ENCODE measurements at places on chromosomes 6 and 20.

DNA sequence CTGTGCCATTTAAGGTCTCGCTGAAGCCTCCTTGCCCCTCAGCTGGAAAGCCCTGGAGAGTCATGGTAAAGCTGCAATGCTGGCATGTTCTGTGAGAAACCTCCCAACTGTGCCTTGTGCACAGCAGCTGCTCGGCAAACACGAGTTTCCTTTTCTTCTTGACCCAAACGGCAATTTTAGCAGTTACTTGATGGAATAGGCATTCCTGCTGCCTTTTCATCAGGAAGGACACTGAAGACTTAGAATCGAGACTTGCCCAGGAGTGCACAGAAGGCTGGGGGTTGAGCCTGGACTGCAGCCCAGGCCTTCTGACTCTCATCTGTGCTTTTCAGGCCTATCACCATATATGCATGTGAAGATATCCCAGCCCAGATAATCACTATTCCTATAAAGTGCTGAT is 28.7 kb upstream of the CLDN20 start:
- DNase-seq, result no peak

GRCh38 chr6:56650191-56650590 is 7.5 kb upstream of the DST start:
- DNase-seq, result no peak

DNA sequence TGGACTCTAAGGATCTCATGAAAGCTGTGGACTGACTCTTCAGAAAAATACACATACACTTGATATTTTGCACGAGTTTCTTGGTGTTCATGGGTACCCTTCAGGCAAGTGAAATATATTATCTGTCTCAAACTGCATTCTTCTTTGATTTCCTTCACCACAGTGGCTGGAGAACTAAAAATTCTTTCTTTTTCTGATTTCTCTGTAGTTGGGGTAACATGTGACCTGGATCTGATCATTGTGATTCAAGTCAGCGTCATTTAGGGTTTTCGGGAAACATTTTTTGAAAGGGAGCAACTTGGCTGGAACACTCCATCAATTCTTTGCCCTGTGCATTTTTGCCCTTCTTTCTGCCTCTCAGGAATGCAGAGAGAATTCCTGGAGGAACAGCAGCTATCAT is 205.8 kb downstream of the OR2B2 start:
- DNase-seq, result no peak

DNA sequence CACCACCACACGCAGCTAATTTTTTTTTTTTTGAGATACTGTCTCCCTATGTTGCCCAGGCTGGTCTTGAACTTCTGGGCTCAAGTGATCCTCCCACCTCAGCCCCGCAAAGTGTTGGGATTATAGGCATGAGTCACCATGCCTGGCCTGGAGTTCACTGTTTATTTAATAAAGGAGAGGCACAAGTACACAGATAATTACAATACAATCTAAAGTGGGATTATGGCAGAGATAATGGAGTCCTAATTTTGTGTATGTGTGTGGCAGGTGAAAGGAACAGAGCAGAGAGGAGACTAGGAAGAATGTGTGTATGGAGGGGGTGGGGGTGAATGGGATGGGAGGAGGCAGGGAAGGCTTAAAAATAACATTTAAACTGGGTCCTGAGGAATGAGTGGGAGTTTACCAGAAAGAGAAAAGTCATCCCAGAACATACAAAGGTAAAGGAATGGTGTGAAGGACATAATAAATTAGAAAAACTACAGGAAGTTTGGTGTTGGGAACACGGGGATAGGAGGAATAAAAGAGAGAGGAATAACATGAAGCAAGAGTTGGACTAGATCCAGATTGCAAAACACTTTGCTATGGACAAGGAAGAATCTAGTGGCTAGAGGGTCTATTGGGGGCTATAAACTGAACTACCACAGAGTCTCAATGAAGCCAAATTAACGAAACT is 4.4 kb downstream of the NCOA5 start:
- no peak for DNase-seq

- DNase-seq, result no peak
These were observed 31.3 kb downstream of the STX11 start for GRCh38 chr6:144181639-144182038.

GRCh38 chr6:148367411-148368024 is 24.9 kb downstream of the SASH1 start:
- no peak for DNase-seq

DNA sequence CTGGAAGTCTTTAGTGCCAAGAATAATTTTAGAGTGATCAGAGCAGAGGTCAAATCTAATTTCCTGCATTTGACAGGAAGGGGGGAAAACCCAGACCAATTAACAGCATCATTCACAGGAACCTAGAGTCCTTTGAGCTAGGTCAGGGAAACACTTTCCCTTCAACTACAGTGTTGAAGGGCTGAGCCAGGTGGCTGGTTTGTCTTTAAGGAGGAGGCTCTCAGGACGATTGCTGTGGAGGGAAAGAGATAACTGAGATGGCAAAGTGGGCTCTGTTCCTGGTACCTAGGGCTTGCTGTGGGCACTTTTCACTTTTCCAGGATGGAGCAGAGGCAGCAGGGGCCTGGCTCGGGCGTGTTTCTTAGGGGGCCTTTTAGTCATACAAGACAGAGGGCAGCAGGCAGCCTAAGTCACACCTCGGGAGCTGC is 111.9 kb downstream of the SCML4 start:
- DNase-seq, result no peak

GRCh38 chr6:4210629-4211419 is 75.4 kb upstream of the ECI2 start:
- DNase-seq, result no peak

DNA sequence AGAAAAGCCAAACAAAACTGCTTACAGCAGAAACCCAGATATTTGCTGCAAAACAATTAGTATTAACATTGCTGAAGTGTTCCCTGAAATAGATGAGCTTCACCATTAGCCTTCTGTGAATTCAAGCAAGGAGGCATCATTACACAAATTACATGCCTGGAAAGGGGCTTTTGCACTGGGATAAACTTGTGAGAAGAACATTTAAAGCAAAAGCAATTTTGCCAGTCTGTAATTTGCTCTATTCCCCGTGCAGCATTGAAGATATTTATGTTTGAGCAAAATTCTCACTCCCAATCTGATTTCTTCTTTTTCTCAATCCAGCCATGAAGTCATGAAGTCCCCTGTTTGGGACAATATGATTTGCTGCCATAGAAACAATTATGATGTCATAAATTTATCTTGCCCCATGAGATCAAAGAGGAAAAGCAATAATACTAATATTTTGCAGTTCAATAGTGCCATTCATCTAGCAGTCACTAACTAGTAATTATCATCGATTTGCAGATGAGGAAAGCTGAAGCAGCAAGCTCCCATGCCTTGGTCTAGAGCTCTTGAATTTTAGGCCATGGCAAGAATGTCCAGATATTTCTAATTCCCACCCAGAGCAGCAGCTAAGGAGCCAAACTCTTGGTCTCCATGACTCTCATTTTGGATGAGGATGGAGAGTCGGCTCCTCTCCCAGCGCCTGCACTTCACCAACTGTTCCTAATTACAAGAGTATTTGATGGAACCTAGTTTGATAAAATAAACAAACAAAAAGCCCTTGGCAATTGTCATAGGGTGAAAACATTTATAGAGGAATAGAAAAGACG is 49.5 kb upstream of the CCN6 start:
- DNase-seq, result no peak

GRCh38 chr6:27007020-27007419 is 240.5 kb upstream of the PRSS16 start:
- DNase-seq, result no peak

DNA sequence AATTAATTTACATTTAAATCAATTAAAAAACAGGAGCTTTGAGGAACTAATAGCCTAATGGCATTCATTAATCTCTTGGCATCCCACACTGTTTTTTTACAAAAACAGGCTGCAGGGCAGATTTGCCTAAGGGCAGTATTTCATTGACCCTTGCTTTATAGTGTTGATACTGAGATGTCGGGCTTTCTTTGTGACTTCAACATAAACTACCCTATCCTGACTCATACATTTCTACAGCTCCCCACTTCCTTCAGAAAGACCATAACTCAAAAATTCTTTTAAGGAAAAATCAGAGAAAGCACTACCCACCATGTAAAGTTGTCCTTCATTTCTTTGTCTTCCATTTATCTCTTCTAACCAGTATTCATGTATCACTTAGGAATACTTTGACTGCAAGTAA is 92.2 kb upstream of the NT5E start:
- no peak for DNase-seq

DNA sequence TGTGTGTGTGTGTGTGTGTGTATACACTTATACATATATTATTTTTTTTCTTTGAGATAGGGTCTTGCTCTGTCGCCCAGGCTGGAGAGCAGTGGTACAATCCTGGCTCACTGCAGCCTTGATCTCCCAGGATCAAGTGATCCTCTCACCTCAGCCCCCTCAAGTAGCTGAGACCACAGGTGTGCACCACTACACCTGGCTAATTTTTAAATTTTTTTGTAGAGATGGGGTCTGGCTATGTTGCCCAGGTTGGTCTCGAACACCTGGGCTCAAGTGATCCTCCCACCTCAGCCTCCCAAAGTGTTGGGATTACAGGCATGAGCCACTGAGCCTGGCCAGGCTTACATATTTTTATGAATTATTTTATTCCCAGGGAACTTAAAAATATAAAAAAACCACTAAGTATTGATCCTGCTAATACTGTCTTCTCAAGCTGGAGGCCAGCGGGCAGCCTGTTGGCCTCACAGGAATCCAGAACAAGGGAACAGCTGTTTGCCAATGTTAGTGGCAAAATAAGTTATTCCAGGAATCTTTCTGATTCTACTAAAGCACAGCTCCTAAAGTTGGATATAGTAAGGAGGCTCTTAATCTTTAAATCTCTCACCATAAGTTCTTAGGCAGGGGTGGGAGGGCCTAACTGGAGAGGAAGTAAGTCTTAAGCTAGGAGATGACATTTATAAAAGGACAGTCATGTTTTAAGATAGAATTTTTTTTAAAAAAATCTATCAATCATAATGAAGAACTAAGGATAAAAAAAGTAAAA is 135.5 kb upstream of the NUP153 start:
- DNase-seq, result no peak

GRCh38 chr6:6688283-6688682 is 99.8 kb downstream of the LY86 start:
- DNase-seq, result no peak

DNA sequence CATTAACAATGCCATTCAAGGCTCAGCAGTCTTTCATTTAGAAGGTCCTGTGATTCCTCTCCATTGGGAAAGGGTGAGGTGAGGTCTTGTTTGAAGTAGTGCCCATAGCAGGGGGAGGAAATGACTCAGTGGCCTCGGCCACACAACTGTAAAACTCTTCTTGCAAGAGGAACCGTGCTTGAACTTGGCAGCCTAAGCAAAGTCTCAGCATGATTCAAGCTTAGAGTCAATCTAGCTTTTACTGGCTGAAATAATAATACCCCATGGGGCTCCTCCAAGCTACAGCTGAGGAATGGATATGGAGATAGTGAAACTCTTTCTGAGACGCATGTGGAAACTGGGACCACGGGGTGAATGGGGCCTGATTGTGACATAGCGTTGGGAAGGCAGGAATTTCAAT is 428.2 kb downstream of the BMP2 start:
- no peak for DNase-seq

DNA sequence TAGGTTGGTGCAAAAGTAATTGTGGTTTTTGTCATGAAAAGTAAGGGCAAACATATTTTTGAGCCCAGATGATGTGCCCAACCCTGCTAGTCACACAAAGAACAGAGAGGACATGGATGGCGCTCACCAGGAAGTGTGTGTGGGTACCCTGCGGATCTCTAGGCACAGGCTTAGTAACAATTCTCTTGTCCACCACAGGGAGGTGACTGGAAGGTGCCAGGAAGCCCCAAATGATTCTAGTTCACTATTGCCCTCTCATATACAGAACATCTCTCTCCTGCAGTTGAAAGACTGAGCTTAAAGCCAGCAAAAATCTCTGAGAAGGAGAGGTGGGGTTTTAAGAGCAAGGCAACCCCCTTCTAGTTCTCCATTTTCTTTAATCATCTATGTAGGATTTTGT is 272.1 kb upstream of the TAB2 start:
- DNase-seq, result no peak

GRCh38 chr6:11094941-11095340 is 1.3 kb downstream of the SMIM13 start:
- DNase-seq, result no peak

- DNase-seq, result no peak
These were observed 248.0 kb downstream of the CDC5L start for GRCh38 chr6:44635486-44635885.

DNA sequence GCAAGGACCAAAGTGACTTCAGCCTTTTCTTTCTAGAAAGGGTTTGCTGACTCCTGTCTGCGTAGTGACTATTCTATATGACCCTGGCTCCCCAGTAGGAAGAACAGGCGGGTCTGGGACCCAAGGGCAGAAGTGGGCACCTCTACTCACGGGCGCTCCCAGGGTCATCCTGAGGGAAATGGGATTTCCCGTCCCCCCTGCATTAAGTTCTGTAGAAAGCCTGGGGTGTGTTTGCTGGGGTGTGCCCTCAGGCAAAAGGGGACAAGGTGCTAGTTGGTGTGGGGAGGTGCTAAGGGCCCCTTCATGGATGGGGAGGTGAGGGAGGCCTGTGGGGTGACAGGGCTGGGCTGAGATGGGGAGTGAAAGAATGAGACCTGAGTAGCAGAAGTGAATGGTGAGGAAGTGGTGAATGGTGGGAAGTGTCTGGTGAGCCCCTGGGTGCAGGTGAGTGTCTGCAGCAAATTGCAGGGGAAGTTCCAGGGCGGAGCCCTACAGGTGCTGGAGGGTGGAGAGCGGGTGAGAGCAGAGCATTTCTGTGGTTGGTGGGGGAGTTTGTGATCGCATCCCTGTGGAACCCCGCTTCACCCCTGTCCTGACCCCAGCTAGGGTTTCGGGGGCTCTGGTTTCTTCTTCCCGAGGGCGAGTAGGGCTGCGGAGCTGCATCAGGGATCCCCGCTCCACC is 21.1 kb downstream of the RAET1L start:
- no peak for DNase-seq

DNA sequence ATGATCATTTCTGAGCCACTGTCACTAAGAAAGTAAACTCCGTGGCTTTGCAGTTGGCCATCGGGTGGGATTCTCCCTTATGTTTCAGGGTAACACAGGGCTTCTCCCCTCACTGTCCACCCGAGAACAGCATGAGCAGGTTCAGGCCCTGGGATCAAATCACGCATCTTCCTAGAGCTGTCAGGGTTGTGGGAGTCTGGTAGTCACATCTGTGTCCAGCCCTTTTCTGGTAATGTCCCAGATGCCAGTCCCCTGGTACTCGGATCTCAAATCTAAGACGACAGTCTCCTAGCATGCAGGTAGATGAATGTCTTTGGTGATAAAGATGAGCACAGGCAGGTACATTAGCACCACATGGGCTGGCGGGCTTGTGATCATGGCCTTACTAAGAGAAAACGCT is 4.8 kb downstream of the PXDC1 start:
- DNase-seq, result no peak

GRCh38 chr20:23612396-23612795 is 6.7 kb upstream of the CST9 start:
- no peak for DNase-seq
